ENCODE measurements at places on chromosomes 3 and 15.

DNA sequence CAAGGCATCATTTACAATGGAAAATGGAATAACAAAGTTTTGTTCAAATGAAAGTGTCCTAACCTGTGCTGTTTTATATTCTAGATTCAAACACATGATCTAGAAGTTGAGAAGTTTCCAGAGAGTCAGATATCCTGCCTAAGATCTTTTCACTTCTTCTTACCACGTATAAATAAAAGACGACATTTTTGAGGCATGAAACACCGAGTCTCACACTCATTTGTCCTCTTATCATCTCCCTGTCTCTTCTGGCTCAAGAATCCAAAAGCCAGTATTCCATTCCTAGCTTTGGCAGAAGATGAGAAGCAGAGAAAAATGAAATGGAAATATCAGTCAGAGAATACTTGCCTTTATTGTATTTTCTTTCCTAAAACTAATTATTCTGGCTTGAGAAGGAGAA is 738.6 kb upstream of the NR2F2 start:
- DNase-seq: no peak

GRCh38 chr3:98971169-98971681 is 69.7 kb upstream of the DCBLD2 start:
- DNase-seq: no peak

DNA sequence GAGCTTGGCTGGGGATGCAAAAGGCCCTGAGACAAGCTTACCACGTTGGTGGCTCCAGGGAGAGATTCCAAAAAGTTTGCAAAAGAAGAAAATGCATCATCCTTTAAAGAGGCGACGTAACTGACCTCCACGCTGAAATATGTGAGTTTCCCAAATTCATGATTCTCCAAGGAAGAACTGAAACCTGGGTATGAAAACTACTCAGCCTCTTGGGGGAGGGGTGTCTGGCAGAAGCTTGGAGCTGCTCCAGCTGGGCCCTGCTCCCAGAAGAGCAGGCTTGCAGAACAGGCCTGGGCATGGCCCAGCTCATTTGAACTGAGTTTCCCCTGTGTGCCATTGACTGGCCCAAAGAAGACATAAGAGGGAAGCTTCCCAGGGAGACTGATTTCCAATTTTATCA is 20.5 kb downstream of the CPN2 start:
- no peak for DNase-seq

DNA sequence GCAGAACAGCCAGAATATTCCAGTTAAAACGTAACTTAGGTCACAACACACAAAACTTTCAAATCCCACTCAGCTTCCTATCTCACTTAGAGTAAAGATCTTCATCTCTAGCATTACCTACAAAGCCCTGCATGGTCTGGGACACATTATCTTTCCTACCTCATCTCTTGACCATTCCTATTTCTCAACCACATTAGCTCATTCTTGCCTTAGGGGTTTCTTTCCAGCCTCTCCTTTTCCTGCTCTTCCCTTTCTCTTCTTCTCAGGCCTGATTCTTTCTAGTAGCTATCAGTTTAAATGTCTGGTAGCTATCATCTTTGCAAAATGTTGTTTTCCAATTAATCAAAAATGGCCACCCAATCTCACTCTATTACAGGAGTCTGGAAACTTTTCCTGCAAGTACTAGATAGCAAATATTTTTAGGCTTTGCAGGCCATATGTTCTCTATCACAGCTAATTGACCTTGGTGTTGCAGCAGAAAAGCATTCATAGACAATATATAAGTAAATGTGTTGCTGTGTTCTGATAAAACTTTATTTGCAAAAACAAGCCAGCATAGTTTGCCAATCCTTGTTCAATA is 15.1 kb upstream of the CBLB start:
- DNase-seq: no peak

DNA sequence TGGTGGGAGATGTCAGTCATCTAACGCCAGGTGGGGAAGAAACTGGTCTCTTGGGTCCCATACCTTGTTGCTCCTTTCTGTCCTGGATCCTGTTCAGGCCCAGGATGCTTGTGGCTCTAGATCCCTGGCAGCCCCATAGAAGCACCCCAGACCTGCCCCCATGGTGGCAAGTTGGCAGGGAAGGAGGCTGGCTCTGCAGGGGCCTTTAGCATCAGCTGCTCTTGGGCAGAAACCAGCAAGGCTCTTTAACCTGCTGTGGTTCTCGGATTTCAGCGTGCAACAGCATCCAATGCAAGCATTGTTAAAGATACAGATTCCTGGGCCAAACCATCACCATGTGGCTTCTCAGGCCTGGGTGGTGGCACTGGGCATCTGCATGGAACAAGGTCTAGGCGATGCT is 75.8 kb downstream of the SNRK start:
- DNase-seq: no peak

GRCh38 chr3:183117056-183117455 is 17.8 kb upstream of the MCCC1 start:
- no peak for DNase-seq

DNA sequence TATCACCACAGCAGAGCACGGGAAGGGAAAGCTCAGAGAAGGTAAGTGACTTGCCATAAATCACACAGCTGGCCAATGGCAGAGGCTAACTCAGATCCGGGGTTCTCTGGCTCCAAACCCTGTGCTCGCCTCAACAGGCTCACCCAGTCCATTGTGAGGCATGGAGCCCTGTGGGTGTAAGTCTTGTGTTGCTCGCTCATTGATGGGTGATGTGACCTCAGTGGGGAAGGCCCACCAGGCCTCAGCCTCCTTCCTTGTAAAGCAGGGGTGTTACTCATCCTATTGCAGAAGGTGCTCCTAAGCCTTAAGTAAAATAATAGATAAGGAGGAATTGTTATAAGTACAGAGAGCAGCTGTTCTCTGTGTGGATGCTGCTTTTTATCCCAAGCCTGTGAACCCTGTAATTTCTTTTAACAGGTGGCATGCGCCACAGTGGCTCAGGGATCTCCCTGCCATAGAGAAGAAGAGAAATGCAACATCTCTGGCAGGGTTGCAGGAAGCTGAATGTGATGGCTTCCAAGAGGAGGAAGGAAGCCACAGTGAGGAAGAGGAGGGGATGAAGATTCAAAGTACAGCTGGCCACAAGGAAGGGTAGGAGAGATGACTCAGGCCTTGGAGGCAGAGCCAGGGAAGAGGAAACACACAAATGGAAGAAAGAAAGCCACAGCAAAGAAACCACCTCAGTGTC is 30.9 kb upstream of the SPSB4 start:
- no peak for DNase-seq

GRCh38 chr3:15345608-15346137 is 13.3 kb upstream of the SH3BP5 start:
- DNase-seq: peak; percentile 40

DNA sequence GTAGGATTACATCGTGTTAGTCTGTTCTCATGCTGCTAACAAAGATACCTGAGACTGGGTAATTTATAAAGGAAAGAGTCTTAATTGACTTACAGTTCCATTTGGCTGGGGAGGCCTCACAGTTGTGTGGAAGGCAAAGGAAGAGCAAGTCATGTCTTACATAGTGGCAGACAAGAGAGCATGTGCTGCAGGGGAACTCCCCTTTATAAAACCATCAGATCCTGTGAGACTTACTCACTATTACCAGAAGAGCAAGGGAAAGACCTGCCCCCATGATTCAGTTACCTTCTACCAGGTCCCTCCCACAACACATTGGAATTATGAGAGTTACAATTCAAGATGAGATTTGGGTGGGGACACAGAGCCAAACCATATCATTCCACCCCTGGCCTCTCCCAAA is 3.4 kb downstream of the SLC25A26 start:
- DNase-seq: no peak

GRCh38 chr3:45106874-45107273 is 39.3 kb downstream of the CDCP1 start:
- no peak for DNase-seq

- DNase-seq: no peak
Measured at GRCh38 chr15:23503980-23504379, 56.9 kb upstream of the GOLGA6L2 start.

- no peak for DNase-seq
Measured at GRCh38 chr3:132504375-132504933, 87.2 kb downstream of the DNAJC13 start.

GRCh38 chr3:150798122-150798618 is 35.2 kb upstream of the SIAH2 start:
- no peak for DNase-seq

DNA sequence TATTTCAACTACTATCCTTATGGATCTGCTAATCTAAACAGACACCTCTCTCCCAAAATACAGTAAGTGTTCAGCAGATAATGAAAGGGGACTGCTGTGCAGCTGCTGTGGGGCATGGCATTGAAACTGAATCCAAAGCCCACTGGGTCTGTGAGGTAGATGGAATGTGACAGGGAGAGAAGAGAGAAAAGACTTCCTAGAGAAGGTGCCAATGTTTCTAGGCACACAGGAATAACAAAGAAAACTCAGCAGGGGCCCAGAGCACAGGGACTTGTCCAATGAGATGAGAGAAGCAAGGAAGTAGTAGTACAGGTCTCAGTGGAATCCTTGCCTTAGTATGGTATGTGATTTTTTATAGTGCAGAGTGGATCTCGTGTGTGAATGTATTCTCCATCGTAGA is 457.8 kb downstream of the IL5RA start:
- DNase-seq: no peak

- DNase-seq: no peak
Measured at GRCh38 chr3:167887096-167887495, 151.6 kb downstream of the SERPINI1 start.

DNA sequence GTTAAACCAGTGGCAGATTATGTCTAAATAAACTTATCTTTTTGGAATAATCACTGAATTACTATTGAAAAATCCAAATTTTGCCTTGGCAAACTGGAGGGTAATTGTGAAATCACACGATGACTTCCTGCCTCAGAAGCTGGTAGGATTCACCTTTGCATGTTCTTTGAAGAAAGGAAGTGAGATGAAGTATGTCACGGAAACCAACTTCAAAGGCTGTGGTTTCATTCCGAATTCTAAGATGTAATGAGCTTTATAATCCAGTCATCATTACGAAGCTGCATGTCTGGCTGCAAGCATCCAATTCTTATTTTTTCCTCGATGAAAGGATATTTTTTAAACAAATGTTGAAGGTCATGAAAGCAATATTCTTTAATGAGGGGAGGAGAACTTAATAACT is 15.0 kb upstream of the ZBED2 start:
- DNase-seq: peak; percentile 82

DNA sequence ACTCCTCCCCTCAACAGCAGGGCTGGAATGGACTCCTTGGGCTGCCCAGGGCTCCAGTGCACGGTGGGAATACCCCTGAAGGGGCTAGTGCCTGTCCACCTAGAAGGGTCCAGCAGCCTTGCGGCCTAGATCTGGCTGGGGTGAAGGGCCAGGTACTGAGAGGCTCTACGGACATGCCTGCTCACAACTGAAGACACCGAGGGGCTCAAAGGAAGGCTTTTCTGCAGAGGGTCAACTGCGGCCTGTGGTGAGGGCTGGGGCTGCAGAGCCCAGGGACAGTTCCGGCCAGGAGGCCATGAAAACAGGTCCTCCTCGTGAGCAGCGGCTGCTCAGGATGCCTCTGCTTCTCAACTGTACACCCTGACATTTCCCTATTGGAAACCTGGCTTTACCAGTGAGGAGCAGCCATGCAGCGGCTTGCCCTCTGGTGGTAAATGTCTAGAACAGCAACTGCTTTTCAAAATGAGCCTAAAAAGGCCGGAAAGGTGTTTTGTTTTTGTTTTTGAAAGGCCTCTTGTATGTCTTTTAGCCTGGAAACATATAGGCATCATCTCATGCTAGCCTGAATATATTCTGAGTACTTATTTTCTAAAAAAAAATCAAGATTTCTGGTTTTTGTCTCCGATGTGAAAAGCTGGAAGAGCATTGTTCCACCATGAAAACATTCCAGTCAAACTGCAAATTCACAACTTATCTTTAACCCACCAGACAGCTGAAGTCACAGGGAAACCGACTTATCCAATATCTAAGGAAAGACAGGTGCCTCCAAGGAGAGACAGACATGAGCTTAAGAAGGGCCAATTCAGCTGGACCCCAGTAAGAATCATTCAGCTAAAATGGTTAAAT is 163.4 kb downstream of the KLF13 start:
- DNase-seq: peak; percentile 67

- DNase-seq: no peak
Measured at GRCh38 chr15:67579164-67579563, 36.7 kb downstream of the MAP2K5 start.

GRCh38 chr3:113597596-113598354 is 65.4 kb downstream of the SIDT1 start:
- DNase-seq: no peak

DNA sequence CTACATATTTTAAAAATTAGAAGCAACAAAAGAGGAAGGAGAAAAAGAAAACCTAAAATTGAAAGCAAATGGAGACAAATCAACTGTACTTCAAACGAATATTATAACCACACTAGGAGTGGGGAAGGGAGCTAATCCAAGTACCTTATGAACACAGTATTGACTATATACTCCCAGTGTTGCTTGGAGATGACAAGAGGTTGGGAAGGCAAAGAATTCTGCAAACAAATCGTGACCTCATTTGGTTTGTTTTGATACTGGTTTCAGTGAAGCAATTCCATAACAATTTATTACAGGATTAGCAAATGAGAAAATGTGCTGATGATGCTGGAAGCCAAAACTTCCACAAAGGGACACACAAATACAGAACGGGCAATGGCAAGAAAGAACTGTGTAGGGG is 268.1 kb downstream of the ULK4 start:
- DNase-seq: no peak

DNA sequence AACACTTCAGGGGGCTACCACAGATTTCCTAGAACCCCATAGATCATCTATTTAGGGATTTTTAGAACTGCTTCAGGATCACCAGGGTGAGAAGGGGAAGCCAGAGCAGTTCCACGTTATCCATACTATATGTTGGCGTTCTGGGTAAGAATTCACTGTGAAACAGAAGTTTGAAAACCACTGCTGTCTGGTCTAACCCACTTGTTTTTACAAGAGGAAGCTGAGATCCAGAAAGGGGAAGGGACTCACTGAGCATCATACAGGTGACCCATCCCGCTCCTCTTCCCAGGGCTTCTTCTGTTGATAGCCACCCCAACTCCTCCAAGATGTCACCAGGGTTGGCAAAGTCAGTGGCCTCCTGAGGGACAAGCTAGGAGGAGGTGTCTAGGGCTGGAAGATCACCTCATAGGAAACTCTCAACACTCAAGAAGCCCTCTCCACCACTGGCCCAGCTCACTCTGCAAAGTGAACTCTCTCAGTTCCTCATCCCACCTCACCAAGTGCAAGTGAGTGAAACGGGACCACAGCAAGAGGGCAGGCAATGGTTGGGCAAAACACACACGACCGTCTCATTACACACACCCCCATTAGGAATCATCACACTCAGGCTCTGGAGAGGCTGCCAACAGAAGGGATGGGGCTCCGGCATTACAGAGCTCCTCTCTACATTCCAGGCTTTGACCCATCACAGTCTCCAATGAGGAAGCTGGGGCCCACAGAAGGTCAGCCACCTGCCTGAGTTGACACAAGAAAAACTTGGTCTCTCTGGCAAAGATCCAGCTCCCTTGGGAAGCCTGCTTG is 1.8 kb downstream of the DAPK2 start:
- DNase-seq: no peak

DNA sequence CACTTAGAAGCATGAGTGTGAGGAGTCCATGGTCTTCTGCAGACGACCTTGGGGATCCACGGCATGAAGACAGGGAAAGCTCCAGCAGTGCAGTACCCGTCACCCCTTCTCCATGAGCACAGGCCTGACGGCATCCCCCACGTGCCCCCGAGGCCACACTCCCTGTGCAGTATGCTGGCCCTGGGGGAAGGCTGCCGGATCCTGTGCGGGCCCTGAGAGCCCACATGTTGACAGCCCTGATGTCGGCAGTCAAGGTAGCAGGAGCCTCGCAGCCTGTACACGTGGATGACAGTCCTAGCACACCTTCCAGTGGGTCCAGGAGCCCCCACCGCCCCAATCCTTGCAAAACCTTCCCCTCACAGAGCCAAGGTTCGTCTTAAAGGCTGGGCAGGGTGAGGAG is 195.3 kb downstream of the ATP10A start:
- DNase-seq: no peak
